Caco-2 (cell line): ENCODE measurements at places on chromosomes 11 and 22. TPM values are rescaled to one million over a fixed set of nuclear protein-coding genes. Genes with fewer than 3 reads are reported as not detected.

GRCh38 chr11:12675951-12676711, 1.9 kb downstream of the TEAD1 start:
- peak overlapping the region; percentile 57 for H3K4me3 ChIP-seq
- no peak for DNase-seq
- peaks cover 27% of the 10 kb centered on the region; the same call in 1 of the 2 replicates for H3K4me1 ChIP-seq
- peaks cover 1% of the 10 kb centered on the region; the same call in 1 of the 2 replicates for H3K36me3 ChIP-seq
- H3K27me3 ChIP-seq, result no peaks in the 10 kb centered on the region

DNA sequence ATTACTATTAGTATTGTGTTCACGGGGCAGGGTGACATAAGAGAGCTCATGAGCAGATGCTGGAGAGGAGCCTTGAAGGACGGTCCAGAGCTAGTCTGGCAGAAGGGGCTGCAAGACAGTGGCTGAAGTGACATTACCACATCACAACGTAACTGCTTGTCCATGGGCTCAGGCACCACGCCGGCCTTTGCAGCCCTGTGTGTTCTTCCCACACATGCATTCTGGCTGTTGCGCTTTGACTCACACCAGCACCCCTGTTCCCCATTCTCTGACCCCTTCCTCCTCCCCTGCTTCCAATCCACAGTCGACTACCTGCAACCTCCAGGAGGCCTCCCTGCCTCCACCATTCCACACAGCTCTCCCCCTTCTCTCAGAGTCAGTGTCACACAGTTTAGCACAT, 103.3 kb downstream of the ME3 start:
- peaks cover 32% of the 10 kb centered on the region for H3K4me1 ChIP-seq
- no peaks in the 10 kb centered on the region for H3K27me3 ChIP-seq
- H3K36me3 ChIP-seq, result no peaks in the 10 kb centered on the region
- DNase-seq, result no peak

- no peak for DNase-seq
- H3K4me3 ChIP-seq, result no peak overlapping the region
- H3K27ac ChIP-seq, result no peak overlapping the region
- H3K36me3 ChIP-seq, result no peaks in the 10 kb centered on the region
- H3K27me3 ChIP-seq, result no peaks in the 10 kb centered on the region
Observed at GRCh38 chr11:88320149-88320559, 17.4 kb downstream of the CTSC start.

GRCh38 chr11:93765551-93765950, 18.5 kb upstream of the MED17 start:
- H3K36me3 ChIP-seq, result peaks cover 3% of the 10 kb centered on the region
- DNase-seq, result no peak
- peaks cover 28% of the 10 kb centered on the region for H3K4me1 ChIP-seq
- H3K27ac ChIP-seq, result no peak overlapping the region

- H3K27ac ChIP-seq, result no peak overlapping the region
- H3K4me3 ChIP-seq, result no peak overlapping the region
- H3K27me3 ChIP-seq, result no peaks in the 10 kb centered on the region
- no peaks in the 10 kb centered on the region for H3K36me3 ChIP-seq
- no peak for DNase-seq
Observed at GRCh38 chr11:17753153-17753552, 18.6 kb downstream of the KCNC1 start.

- no peaks in the 10 kb centered on the region for H3K27me3 ChIP-seq
- peak; percentile 94 for DNase-seq
- H3K27ac ChIP-seq, result peak overlapping the region; percentile 100
- H3K4me1 ChIP-seq, result peaks cover 91% of the 10 kb centered on the region
- H3K36me3 ChIP-seq, result 0 out of 2 replicates have a peak, but pooled peaks cover 3% of the 10 kb centered on the region
Observed at GRCh38 chr11:118918128-118918685, 7.5 kb downstream of the BCL9L start.

DNA sequence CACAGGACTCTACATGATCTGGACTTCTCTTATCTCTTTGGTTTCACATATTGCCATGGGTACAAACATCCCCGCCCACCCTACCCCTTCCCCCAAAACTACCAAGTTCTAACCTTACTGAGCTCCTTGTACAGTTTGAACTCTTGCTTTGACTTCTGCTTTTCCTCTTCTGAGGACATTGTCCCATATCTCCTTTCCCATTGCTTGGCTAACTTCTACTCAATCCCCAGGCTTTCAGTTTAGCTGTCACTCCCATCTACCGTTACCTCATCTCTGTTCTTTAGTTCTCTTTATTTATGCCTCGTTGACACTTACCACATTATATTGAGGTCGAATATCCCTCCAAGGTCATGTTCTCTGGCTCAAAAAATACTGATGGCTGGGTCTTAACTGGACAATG, 393.5 kb upstream of the CADM1 start:
- H3K27me3 ChIP-seq, result no peaks in the 10 kb centered on the region
- H3K4me3 ChIP-seq, result no peak overlapping the region
- no peaks in the 10 kb centered on the region for H3K36me3 ChIP-seq
- DNase-seq, result no peak
- no peak overlapping the region for H3K27ac ChIP-seq

GRCh38 chr11:38648604-38649003, 2050.6 kb upstream of the RAG2 start:
- no peak overlapping the region for H3K4me3 ChIP-seq
- H3K27ac ChIP-seq, result no peak overlapping the region
- no peaks in the 10 kb centered on the region for H3K27me3 ChIP-seq
- DNase-seq, result no peak

PHETA2 gene
- 19.7 and 19.8 TPM in 2 replicates for total RNA-seq

TMEM45B gene
- 58.2 and 60.0 TPM in 2 replicates for total RNA-seq

PANX1 gene
- 33.1 and 36.6 TPM in 2 replicates for total RNA-seq
